Motor neuron (in vitro differentiated cells): ENCODE measurements at places on chromosomes 7 and 10.

- no peak for ATAC-seq
These were observed 92.1 kb upstream of the CXCL12 start for GRCh38 chr10:44477046-44477425.

- ATAC-seq, result no peak
These were observed 478.5 kb downstream of the RPS24 start for GRCh38 chr10:78512205-78512550.

- ATAC-seq, result no peak
These were observed 355.3 kb upstream of the GALNT17 start for GRCh38 chr7:70776627-70777101.

DNA sequence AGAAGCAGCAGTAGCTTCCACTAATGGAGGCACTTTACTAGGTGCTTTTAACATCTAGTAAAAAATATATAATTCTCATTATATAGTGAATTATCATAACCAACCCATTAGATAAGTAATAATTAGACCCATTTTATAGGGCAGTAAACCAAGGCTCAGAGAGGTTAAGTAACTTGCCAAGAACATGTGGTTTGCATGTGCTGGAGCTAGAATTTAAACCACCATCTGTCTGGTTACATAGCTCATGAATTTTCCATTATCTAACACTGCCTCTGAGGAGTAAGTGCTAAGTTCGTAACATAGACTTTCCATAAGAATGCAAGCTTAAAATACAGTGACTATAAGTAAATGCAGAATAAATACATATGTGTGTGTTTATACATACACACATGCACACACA, 41.9 kb downstream of the CREB3L2 start:
- no peak for ATAC-seq

GRCh38 chr7:134823400-134823799, 44.0 kb downstream of the CALD1 start:
- ATAC-seq, result no peak

- no peak for ATAC-seq
These were observed 204.0 kb downstream of the FZD1 start for GRCh38 chr7:91468256-91468655.

DNA sequence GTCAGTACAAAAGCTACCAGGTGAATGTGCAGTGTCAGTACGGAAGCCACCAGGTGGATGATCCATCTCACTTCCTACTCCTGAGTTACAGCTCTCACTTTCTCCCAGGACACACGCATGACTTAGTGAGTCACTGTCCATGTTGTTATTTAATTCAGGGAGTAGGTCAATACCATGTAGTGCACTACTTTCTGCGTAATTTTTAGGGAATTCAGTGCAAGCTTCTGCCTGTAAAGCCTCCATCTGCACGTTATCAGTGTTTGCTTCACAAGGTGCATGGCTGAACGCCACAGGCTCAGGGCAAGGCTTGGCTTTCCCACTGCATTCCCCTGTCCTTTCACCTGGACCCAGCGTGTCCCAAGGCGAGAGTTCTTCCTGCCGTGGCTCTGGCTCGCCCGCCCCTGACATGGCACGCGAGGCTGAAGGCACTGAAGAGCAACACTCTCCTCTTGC, 59.5 kb downstream of the LARP4B start:
- no peak for ATAC-seq

DNA sequence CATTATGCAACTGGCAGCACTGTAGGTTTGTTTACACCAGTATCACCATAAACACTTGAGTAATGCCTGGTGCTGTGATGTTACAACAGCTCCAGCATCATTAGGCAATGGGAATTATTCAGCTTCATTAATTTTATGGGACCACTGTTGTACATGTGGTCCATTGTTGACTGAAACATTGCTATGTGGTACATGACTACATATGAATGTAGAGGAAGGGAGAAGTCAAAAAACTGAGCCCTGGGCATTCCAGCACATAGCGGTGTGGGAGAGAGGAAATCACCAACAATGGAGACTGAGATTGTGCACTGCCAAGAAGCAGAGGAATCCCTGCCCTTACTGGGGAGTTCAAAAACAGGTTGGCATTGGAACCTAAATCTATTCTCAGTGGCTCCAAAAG, 89.0 kb downstream of the TRIM24 start:
- ATAC-seq, result no peak

- ATAC-seq, result no peak
These were observed 36.3 kb upstream of the RNF32 start for GRCh38 chr7:156604311-156604710.

- no peak for ATAC-seq
These were observed 23.2 kb upstream of the PRRT4 start for GRCh38 chr7:128384726-128385125.

- ATAC-seq, result no peak
These were observed 116.6 kb upstream of the GALNT17 start for GRCh38 chr7:71015252-71015900.

DNA sequence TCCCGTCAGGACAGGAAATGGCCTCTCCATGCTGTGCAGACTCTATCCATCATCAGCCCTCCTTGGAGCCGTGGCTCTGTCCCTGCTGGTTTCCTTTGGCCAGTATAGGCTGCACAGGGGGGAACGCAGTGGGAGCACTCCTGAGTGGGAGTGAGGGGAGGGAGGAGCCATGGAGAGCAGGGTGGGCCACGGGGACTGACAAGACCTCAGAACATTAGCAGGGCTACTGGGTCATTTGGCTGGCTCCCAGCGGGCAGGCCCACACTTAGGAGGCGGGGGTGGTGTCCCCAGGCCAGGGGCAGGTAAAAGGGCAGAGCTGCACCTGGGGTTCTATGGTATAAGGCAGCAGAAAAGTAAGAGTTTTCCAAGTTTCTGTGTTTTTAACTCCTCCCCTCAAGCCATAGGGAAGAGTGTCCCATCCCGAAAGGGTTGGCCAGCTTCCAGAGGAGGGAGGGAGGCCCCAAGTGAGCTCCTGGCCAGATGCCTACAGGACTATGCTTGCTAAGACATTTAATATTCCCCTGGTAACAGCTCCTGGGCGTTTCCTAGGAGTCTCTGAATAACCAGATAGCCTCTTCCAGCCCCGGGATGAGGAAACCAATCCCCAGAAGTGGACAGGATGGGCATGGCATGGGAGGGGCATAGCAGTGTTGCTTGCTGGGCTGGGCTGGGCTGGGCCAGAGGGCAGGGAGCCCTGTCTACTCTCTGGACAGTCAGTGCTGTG, 5.5 kb upstream of the OPN4 start:
- ATAC-seq, result peak; percentile 88

- no peak for ATAC-seq
These were observed 24.2 kb downstream of the WIPI2 start for GRCh38 chr7:5214236-5214635.

- ATAC-seq, result no peak
These were observed 155.5 kb downstream of the ZNF248 start for GRCh38 chr10:37701781-37702493.

DNA sequence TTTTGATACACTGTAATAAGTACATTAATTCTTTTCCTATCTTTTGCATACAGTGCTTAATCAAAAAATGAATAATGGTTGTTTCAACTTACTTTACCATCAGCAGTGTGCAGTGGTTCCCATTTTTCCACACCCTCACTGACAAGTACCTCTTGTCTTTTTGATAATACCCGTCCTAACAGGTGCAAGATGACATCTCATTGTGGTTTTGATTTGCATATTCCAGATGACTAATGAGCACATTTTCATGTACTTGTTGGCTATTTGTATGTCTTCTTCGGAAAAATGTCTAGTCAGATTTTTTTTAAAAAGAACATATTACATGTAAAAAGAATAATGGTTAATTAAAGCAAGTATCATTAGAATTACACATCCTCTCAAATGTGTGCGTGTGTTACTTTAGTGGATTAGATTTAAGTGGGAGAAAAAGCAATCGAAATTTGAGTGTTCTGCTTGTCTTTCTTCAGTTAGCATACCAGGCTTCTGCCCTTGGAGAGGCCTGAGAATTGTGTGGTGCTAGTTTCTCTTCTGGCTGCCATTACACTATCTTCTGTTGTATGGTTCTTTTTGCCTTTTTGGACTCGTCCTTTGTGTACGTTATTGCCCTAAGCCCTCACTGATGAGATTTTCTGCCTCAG, 291.2 kb downstream of the AUTS2 start:
- no peak for ATAC-seq

- ATAC-seq, result no peak
These were observed 1.3 kb downstream of the SH2B2 start for GRCh38 chr7:102287981-102288278.

DNA sequence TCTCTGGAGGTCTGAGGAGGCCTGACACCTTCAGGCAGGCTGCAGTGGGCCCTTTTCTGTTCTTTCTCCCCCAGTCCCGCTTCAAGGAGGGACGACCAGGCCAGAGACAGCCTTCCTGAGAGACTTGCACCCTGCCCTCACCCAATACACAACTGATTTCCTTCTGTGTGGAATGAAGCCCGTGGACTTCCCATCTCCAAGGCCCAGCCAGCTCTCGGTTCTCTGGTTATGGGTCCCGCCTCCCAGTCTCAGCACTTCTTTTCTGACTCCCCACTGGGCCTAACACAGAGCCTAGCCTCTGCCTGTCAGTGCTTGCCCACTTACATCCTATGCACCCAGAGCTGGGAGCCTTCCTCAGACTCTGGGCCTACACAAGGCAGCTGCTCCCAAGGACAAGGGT, 24.1 kb upstream of the ADCYAP1R1 start:
- no peak for ATAC-seq

DNA sequence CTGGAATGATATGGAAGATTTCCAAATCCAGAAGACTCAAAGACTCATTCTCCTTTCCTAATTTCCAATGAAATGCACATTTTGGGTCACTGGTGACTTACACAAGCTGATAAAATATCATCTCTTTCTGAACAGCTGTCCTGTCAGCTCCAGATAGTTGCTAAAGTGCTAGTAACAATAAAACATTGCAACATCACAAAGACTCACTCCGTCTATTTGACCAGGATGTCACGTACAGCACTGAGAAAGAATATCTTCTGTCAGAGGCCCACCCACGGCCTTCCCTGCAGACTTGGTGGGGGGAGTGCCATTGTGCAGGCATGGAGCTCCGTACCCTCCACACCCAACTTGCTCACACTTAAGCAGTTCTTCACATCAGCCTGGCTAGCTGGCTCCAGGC, 78.9 kb upstream of the EGR2 start:
- no peak for ATAC-seq

DNA sequence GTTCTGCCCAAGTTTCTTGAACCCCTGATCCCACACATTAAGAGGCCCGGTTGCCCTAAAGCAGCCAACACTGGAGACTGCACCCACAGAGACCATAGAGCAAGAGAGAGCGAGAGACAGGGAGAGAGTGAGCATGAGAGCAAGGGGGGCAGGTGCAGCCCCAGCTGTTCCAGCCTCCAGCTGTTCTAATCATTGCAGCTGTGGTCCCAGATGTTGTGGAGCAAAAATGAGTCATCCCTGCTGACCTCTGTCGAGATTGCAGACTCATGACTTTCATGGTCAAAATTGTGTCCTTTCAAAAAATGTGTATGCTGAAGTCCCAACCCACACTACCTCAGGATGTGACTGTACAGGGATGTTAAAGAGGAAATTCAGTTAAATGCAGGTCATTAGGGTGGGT, 143.9 kb upstream of the FRMD4A start:
- no peak for ATAC-seq

DNA sequence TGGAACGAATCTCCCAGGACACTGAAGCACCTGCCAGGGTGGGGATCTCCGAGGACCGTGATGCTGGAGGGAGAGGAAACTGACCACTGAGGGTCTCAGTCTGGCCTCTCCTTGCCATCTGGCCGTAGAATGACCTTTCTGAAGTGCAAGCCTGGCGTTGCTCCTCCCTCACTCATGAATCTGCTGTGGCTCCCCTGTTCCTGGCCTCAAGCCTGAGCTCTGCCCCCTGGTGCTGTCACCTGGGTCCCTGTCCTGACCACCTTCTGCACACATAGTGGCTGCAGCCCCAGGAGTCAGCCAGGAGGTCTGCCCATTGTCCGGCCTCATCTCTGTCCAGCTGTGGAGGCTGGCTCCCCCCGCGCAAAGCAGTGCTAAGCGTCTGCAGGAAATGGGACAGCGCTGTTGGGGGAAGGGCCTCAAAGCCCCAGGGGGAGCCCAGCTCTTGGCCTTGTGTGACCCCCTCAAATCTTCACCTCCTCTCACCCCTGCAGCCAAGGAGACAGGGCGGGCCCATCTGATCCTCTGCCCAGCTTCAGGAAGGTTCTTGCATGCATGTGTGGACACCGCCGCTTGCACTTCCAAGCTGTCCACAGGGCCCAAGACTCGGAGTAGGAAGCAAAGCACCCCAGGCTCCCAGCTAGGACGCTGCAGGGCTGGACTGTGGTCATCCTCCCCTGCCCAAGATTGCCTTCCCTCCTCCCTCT, 65.7 kb downstream of the MYL10 start:
- no peak for ATAC-seq

- no peak for ATAC-seq
These were observed 125.0 kb downstream of the FAM107B start for GRCh38 chr10:14649739-14650138.

GRCh38 chr7:156095908-156096539, 283.8 kb upstream of the SHH start:
- no peak for ATAC-seq

GRCh38 chr7:141290973-141291372, 217.1 kb downstream of the TMEM178B start:
- ATAC-seq, result no peak

DNA sequence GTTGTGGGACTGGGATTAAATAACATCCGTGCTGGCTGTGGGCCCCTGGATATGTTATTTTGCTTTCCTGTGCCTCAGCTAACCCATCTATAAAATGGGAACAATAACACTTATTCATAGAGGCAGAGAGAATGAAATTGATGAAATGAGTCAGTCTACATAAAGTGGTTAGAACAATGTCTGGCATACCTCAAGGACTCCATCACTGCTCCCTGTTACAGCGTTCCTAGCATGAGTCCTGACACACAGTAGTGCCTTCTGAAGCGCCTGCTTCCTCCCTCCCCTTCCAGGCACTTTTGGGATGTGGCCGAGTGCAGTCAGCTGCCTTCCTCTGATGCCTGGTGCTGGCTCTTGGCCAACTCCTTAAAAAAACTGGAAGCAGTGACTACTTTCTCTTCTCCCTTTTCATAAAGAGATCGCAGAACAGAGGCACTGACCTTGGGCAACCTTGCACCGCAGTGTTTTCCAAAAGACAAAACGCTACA, 108.4 kb upstream of the ZMIZ1 start:
- peak; percentile 35 for ATAC-seq

DNA sequence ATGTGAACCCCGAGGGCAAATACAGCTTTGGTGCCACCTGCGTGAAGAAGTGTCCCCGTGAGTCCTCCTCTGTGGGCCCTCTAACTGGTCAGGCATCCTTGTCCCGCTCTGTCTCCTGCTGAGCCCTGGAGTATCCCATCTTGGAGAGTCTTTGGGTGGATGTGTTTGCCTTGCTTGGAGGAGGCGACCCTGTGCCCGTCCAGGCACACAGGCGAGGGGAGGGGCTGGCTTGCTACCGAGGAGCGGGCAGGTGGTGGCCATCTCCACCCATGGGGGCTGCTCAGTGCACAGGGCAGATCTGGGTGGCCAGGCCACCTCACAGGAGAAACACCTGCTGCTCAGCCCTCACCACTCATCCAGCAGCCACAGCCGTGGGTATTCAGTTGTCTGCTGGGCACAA, 135.3 kb downstream of the EGFR start:
- no peak for ATAC-seq

DNA sequence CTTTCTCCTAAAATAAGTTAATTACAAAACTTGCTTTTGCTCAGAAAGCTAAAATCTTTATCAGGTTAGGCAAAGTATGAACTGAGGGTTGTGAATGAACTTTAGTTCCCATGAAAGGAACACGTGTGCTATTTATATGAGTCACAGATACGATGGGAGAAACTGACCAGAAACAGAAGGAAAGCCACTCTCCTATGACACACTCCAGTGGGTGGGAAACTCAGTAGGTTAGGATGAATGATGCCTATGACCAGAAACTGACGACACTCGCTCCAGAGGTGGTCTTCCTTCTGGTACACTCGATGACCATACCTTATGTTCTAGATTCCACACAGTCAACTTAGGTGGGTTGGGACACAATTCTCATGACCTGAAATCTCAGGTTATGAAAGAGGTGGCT, 215.7 kb upstream of the INHBA start:
- ATAC-seq, result no peak
